Stimulated activated CD4-positive, alpha-beta T cell treated with anti-CD3 and anti-CD28 coated beads, Interleukin-1b, Interleukin-23, amount 100 ng/mL, for 1 hour (primary cell): ENCODE measurements at places on chromosomes 4 and X.

DNA sequence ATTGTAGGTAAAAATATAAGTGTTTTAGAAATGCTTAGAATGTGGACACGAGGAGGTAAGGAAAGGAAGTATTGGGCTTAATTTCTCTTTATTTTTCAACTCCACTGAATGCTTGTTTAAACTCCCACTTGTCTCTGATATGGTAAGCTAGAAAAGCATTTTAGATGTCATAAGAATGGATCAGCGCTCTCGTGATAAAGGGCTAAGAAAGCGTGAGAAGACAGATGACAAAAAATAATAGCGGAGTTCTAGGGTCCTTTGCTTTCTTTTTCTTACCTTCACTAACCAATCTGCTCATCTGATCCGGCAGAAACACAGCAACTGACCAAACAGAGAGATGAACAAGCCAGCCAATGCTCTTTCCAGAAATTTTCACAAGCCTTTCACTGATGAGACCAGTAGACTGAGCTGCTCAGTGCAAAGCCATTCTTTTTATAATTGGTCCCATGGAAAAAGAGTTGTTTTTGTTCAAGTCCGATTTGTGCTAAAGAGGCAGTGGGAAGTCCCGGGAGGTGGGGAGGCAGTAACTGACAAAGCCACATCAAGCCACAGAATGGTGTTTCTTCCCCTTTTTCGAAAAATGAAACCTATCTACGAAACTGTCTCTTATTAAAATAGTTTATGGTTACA, at the start of gene TASL:
TSS of gene TASL (minus strand) at position 405 of the 630 bp plus-strand sequence. CDS start 17,411 bp downstream, outside the sequence.
- no peak for DNase-seq

DNA sequence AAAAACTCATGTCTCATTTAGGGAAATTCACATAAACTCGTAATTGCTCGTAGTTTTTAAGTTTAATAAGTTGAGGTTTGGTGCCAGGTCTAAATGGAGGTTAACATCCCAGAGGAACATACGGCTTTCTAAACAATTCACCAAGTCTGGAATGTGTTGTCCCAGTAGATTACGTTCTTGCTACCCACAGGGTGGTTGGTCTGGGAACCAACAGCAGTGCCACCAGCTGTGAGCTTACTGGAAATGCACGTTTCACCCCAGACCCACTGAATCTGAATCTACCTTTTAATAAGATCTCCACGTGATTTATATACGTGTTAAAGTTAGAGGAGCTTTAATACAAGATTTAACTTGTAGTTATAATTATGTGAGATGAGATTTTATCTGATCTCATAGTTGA, 134.3 kb downstream of the BMPR1B start:
- no peak for DNase-seq

- DNase-seq, result no peak
Observed at GRCh38 chrX:41634284-41634683, 54.5 kb upstream of the GPR34 start.

GRCh38 chr4:26510334-26510964, 20.2 kb upstream of the CCKAR start:
- no peak for DNase-seq

- no peak for DNase-seq
Observed at GRCh38 chr4:139523076-139523475, 32.9 kb downstream of the SETD7 start.

- DNase-seq, result no peak
Observed at GRCh38 chr4:86910369-86910768, 18.1 kb upstream of the C4orf36 start.
